ENCODE measurements at places on chromosomes 13 and 19. TPM values are rescaled to one million over a fixed set of nuclear protein-coding genes. Genes with fewer than 3 reads are reported as not detected.

ZNF562 gene
- total RNA-seq, result 18.8 TPM

SLC6A16 gene
- total RNA-seq, result 3.5 TPM

KCNN4 gene
- total RNA-seq, result 71.7 TPM

RCBTB2 gene
- 35.6 TPM for total RNA-seq

DHDH gene
- 2.9 TPM for total RNA-seq

MUC16 gene
- under 0.01 TPM for total RNA-seq

ATP4B gene
- total RNA-seq, result not detected

FLT1 gene
- 2.0 TPM for total RNA-seq

ZNF175 gene
- 7.1 TPM for total RNA-seq

IGFL3 gene
- not detected for total RNA-seq

CYP4F2 gene
- not detected for total RNA-seq

PSG6 gene
- not detected for total RNA-seq

DNA sequence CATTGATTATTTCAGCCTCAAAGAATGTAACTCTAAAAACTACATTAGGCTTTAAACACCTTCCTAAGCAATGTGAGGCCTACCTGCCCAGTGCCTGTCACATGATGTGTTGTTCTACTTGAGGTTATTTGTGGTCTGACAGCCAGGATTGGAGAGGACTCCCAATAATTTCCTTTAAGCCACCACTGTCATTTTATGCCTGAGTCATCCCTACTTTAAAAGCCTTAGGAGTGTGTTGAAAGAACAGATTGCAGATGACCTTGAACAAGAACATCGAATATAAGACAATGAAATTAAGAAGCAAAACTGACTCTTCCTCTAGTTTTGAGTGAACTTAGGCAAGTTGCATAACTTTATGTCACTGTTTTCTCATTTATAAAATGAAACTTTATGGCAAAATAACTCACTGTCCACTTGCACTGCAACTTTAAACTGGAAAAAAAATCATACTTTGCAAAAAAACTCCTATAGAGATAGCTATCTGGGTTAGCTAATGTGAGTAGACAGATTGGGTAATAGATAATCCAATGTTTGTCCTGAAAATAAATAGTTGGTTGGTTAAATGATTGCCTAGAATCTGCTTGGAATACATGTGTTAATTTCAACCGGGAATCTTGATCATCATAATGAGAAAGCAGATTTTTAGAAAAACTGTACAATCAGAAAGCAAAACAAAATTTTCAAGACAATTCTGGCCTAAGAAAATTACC, 361.2 kb downstream of the SUCLA2 start:
- no peak for DNase-seq

DNA sequence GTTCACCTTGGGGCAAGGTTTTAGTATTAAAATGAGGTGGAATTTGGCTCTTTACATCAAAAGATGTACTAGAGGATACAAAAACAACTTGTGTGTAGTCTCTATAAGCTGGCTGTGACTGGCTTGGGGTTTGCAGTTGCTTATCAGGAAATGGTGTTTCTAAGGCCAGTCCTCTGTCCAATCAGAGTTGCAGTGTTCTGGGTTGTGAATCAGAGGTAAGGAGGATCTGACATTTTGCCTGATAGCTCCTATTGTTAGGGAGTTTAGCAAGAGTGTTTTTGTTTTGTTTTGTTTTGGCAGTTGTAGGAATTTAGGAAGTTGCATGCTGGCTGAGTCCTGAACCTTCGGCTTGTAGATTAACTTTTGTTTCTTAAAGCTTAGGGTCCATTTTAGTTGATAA, 20.1 kb upstream of the ESD start:
- DNase-seq, result no peak

- DNase-seq, result no peak
These were observed 10.9 kb upstream of the SHD start for GRCh38 chr19:4267901-4268815.

- DNase-seq, result no peak
These were observed 327.2 kb downstream of the GPC5 start for GRCh38 chr13:91725646-91726045.

DNA sequence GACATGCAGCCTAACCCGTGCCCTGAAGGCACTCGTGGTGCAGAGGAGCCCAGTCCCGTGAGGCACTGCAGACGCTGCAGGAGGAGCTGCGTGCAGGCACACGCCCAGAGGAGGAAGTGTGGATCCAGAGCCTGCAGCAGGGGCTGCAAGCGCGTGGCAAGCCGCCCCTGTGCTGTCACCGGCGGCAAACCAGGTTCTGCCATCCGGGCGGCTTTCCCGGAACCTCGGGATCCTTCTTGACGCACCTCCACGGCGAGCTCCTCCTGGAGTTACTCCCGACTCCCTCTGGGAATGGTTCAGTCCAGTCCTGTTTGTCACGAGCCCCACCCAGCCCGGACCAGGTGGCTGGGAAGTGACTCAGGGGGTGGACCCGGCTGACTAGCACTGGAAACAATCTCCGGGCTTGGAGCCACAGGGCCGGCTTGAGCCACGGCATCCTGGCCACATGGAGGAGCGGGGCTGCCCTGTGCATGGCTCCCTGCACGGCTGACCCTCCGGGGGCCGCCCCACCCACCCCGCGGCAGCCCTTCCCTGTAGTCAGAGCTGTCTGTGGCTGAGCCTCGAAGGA, 10.2 kb downstream of the DPP9 start:
- no peak for DNase-seq

- DNase-seq, result no peak
These were observed 764.7 kb upstream of the SLITRK1 start for GRCh38 chr13:84646957-84647356.

- no peak for DNase-seq
These were observed 336.1 kb downstream of the GPC6 start for GRCh38 chr13:93562676-93563075.

DNA sequence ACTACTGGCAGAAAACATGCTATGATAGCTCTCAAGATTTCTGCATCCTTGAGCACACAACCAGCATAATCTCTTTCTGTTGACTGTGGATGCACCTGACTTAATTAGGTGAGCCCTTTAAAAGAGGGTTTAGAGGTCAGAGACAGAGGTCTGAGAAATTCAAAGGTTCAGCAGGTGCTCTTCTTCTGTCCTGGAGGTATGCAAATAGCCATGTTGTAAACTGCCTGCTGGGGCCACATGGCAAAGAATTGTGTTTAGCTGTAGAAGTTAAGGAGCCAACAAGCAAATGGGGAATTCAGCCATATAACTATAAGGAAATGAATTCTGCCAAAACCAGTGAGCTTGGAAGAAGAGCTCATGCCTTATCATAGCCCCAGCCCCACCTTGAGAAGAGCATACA, 11.6 kb upstream of the DCLK1 start:
- no peak for DNase-seq

GRCh38 chr13:102441085-102441484, 39.2 kb upstream of the FGF14 start:
- DNase-seq, result no peak

DNA sequence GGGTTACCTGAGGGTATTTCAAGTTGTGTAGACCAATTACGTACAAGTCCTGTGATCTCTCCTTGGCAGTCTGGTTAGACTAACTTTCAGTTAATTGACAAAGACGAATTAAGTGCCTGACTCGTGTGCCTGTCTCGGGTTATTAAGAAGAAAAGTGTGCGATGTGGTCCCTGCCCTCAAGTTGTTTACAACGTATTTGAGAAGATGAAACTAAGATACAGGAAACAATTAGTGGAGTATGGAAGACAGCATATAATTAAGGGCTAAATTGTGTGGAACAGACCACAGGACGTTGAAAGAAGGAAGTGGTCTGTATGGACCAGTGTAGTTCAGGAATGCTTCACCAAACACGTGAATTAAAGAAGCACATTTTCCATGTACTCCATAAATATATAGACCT, 49.2 kb downstream of the KLF5 start:
- no peak for DNase-seq

DNA sequence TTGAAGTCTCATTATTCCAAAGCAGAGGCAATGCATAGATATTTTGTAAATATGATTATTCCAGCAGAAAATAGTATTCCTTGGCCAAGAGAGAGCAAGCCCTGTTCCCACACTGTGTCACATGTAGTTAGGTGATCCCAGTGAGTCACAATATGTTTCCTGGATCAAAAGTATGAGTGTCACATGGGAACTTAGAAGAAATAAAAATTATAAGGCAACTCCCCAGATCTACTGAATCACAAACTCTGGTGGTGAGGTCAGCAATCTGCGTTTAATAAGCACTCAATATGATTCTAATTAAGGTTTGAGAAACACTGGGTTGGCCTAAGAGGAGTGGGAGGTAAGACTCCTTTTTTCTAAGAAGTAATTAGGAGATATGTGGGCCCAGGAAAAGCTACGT, 1504.5 kb upstream of the PCDH20 start:
- DNase-seq, result no peak

- DNase-seq, result no peak
These were observed 1643.2 kb upstream of the PRR20A start for GRCh38 chr13:55497486-55497885.

GRCh38 chr19:6459262-6460098, at the start of gene SLC25A23:
SLC25A23 (minus strand) TSS chr19:6459792; CDS start chr19:6459628, 164 bp downstream.
- DNase-seq, result peak; percentile 74

DNA sequence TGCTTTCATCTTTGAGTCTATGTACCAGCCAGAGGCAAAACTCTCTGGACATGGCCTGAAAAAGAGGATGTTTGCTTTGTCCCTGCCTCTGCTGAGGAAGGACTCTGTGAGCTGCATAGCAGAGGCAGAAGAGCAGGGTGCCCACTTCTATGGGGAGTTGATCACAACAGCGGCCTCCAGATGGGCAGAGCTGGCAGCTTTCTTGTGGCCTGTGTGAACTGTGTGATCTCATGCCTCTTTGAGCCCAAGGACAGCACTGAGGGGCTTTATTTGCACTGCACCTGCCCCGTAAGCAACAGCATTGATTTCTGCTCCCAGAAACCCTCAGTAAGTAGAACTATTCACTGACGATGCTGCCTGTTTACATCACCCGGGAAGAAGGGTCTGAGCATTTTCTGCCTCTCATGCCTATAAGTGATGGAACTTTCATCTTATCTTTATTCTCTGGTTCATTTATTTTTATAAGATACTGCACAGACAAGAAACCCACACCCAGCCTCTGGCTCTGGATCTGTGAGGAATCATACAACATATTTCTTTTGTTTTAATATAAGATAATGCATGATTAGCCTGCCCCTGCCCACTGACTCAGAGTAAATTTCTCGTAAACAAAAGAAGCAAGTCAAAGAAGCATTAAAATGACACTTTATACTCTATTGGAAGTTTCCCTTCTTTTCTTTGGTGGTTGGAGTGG, 244.2 kb upstream of the SOX21 start:
- DNase-seq, result no peak

- no peak for DNase-seq
These were observed 30.7 kb upstream of the C13orf46 start for GRCh38 chr13:114004420-114005205.

DNA sequence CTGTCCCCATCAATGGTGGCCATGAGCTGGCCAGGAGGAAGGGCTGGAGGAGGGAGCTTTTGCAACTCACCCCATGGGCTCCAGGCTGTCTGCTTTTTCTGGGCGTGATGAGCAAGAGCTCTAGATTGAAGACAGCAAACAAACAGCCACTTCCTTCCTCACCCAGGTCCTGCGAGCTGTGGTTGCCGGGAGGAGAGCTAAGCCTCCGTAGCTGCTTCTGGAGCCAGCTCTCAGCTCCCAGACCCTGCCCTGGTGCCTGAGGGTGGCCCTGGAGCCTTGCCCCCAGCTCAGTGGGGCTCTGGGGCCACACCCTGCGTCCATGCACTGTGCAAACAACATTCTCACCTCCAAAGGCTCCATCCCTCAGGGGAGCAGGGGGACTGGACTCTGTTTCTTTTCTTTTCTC, 6.2 kb downstream of the MYO1F start:
- peak; percentile 82 for DNase-seq

DNA sequence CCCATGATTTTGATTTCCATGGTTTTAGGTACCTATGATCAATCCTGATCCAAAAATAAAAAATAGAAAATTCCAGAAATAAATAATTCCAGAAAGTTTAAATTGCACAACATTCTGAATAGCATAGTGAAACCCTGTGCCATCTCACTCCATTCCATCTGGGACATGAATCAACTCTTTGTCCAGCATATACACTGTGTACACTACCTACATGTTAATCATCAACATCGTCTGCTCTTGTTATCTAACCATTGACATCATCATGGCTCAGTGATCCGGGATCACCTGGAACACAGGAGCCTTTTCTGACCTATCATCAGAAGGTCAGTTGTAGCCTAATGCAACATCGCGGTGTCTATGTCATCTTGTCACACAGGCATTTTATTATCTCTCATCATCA, 75.6 kb downstream of the MYO16 start:
- no peak for DNase-seq

DNA sequence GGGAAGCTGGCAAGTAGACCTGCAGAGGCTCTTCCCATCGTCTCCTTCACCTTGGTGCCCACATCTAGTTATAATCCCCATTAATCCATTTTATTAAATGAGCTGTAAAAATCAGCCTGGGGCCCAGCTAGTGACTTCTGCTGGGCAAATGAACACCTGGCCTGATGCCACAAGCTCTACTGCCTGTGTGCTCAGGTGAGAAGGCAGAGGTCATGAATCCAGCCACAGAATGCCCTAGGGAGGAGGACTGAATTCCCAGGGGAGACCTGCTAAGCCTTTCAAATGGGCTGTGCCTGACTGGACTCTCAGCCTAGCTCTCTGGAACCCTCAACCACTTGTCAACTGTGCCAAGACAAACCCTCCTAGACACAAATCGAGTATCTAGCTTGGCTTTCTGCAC, 74.0 kb downstream of the PDS5B start:
- no peak for DNase-seq

DNA sequence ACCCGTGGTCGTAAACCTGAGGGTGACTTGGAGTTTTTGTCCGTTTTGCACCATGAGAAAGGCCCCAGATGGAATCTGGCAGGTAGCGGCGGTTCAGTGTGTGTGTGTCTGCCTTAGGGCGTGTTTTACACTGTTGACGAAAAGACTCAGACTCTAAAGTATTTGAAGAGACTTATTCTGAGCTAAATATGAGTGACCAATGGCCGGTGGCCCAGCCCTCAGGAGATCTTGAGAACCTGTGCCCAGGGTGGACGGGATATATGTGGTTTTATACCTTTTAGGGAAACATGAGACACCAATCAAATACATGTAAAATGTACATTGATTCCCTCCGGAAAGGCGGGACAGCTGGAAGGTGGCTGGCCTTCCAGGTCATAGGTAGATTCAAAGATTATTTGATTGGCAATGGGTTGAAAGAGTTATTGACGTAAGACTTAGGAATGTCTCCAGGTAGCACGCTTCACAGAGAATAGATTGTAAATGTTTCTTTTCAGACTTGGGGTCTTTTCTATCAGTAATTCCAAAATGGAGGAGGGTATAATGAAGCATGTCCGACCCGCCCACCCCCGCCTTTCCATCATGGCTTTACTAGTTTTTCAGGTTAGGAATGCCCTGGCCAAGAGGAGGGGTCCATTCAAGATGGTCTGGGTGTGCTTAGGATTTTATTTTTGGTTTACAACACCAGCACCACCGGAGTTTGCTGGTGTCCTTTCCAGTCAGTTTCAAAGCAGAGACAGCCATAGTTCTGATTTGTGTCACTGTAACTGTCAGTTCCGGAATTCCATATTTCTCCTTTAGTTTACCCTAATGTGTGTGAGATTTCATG, 1.0 kb upstream of the ZNF529 start:
- DNase-seq, result no peak

All from activated CD4-positive, alpha-beta memory T cell treated with anti-CD3 and anti-CD28 coated beads, Interleukin-2, amount 10 ng/mL, durations not matched to agents 7 days and 5 days (primary cell).